ENCODE measurements at places on chromosomes 6 and 20.

DNA sequence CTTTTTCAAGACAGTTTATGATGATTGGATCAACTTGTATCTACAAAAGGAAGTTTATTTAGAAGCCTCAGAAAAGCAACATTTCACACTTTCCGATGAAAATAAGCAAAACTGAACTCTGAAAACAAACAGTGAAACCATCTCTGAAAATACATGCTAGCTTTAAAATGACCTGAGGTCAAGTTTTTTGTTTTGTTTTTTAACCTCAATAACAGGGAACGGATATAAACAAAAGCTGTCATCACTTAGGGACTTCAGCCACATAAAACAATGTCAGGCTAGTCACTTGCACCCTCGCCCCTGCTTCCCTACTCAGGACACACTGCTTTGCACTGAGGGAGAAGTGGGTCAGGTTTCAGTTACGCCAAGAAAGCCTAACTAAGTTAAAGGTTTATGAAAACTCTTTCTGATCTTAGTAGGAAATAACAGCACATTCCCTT, 11.6 kb downstream of the BACH2 start:
- no peak for DNase-seq

DNA sequence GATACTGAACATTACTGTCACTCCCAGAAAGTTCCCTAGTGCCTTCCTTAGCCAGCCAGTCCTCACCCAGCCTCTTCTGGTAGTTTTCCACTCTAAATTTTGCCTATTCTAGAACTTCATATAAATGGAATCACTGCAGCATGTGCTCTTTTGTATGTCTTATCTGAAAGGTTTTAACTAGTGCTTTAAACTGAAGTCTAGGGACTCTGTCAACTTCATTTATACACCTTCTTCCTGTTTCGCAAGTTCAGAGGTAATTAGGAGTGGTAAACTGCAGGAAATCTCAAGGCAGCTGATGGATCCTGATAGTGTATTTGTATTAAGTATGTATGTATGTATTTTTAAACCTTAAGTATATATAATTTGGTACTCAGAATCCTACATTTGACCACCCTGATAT, 94.3 kb downstream of the TCP11 start:
- DNase-seq, result no peak

GRCh38 chr6:143570147-143570853, 58.8 kb upstream of the FUCA2 start:
- no peak for DNase-seq

GRCh38 chr6:132096245-132096644, 145.1 kb upstream of the CCN2 start:
- no peak for DNase-seq

- no peak for DNase-seq
These were observed 53.8 kb upstream of the NRSN1 start for GRCh38 chr6:24072038-24072746.

DNA sequence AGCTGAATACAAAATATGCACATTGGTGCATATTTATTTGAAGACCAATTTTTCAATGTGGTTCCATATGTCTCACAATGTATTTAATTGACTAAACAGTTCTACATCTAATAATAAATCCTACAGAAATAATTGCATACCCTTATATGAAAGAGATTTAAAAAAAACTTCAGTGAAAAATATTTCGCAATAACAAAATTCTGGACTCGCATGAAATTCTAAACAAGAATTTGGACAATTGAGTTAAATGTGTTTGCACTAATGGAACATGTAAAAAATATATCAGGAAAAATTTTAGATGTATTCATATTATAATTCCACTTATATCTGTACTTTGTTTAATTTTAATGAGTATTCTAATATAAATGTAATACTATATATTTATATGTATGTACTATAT, 1003.1 kb downstream of the EYS start:
- no peak for DNase-seq
